ENCODE measurements at places on chromosomes 2 and 18. TPM values are rescaled to one million over a fixed set of nuclear protein-coding genes. Genes with fewer than 3 reads are reported as not detected.

The LRRC30 gene
- total RNA-seq: not detected

- DNase-seq: no peak
Measured at GRCh38 chr2:240662681-240663080, 20.0 kb downstream of the AQP12B start.

The SNX17 gene
- total RNA-seq: 159 TPM

GRCh38 chr2:203763938-203764664, 57.7 kb downstream of the CD28 start:
- DNase-seq: no peak

The DAW1 gene
- not detected for total RNA-seq

DNA sequence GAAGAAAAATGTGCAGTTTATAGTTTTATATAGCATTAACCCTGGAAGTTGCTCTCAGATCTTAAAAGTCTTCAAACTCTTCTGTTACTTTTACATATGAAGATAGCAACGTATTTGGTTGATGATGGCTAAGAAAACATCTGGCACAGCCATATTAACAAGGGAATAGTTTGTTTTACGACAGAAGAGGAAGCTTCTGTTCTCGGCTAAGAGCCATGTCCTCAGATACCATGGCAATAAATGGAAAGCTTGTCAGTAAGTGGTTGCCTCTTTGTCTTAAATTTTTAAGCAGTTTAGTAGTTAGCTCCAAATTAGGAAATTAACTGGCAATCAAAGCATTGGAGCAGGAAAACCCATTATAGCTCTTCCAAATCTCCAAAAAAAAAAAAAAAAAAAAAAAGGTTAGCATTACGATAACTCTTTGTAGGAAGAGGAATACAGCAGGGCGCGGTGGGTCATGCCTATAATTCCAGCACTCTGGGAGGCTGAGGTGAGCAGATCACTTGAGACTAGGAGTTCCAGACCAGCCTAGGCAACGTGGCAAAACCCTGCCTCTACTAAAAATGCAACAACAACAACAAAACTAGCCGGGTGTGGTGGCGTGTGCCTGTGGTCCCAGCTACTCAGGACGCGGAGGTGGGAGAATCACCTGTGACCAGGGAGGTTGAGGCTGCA, 4.5 kb upstream of the STON1 start:
- DNase-seq: no peak

DNA sequence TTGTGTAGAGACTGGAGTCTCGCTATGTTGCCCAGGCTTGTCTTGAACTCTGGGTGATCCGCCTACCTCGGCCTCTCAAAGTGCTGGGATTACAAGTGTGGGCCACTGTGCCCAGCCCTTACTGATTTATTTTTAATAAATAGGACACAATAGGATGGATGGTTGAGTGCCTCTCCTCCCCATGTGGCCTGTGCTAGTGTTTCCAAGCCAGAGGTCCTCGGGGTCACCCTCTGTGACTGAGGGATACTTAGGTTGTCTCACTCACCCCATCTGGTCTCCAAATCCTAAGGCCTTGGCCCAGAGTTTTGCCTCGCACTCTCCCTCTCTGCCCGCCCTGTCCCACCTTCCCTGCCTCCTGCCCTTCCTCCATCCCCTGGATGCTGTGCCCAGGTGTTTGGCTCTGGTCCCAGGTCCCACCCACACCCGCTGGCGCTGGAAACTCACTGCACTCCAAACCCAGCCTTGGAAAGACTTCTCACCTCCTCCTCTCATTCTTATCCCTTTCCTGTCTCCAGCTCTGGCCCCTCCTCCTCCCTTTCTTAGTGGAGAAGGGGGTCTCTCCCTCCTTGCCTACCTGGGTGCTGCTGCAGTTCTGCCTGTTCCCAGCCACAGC, 4.7 kb upstream of the ECEL1 start:
- no peak for DNase-seq

The TMEFF2 gene
- total RNA-seq: 6.5 TPM

DNA sequence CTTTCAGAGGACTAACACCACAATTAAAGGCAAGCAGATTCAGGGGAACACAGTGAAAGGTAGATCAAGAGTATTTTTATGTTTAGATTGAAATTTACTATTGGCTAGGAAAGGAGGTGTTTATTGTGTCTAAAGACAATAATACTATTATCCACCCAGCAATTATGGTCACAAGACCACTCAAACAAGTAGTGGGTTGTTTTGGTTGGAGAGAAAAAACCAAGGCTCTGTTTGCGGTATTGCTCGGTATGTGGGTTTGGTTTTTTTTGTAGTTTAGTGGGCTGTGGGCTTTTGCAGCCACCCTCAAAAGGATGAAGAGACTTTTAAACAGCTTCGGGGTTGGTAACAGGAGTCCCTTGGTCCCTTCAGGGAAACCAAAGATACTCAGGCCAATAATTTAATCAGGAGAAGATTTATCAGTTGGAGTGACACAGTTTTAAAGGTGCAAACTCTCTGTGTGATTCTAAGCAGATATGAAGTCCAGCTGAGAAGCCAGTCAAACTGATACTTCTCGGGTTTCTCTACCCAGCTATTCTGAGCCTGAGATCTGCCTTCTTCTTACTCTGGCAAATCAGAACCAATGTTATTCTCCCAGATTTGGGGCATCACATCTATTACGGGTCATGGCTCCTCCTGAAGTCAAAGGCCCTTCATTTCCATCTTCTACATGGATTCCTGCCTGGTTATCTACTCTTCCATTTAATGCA, 55.3 kb downstream of the DCC start:
- DNase-seq: no peak

- DNase-seq: no peak
Measured at GRCh38 chr2:152475982-152476381, 141.0 kb downstream of the FMNL2 start.

The EVX2 gene
- not detected for total RNA-seq

- no peak for DNase-seq
Measured at GRCh38 chr2:84451579-84451978, 7.5 kb downstream of the SUCLG1 start.

The TXNDC2 gene
- total RNA-seq: 0.10 TPM

- DNase-seq: no peak
Measured at GRCh38 chr2:25692143-25692542, 18.8 kb upstream of the DTNB start.

- DNase-seq: peak; percentile 53
Measured at GRCh38 chr2:196927376-196928225, 1.1 kb upstream of the PGAP1 start.

DNA sequence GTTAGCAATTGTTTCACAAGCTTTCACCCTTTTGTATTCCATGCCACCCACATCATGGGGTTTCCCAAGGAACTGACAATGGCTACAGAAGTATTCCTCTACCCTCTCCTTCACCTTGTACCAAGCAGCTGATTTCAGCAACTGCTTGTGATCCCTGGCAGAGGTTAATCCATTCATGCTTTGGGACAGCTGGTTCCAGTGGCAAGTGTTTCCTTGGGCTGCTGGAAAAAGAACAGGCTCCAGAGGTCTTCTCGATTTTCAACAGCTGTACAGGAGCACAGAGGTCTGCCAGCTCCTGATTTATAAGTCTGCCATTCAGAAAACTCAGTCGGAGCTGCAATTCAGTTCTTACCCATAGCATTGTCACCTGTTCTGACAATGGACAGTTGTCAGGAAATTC, 239.2 kb upstream of the CWC22 start:
- DNase-seq: peak; percentile 91

The SGPP2 gene
- not detected for total RNA-seq

DNA sequence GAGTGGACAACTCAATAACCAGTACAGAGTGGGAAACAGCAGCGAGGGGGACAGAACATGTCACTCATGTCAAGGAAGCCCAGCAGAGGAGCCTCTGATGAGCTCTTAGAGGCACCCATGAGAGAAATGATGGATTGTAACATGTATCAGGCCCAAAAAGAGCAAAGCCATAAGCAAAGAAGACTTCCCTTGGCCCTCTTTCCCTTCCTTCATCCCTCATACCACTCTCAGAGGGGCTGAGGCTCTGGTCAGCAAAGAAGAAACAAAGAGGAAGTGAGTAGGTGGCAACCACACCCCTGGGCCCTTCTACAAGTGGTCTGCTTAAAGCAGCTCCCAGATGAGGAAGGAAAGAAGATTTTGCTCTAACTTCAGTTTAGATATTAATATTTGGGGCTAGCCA, 112.8 kb downstream of the CDC42EP3 start:
- DNase-seq: no peak

- DNase-seq: no peak
Measured at GRCh38 chr2:172168917-172169346, 66.2 kb upstream of the DLX2 start.

DNA sequence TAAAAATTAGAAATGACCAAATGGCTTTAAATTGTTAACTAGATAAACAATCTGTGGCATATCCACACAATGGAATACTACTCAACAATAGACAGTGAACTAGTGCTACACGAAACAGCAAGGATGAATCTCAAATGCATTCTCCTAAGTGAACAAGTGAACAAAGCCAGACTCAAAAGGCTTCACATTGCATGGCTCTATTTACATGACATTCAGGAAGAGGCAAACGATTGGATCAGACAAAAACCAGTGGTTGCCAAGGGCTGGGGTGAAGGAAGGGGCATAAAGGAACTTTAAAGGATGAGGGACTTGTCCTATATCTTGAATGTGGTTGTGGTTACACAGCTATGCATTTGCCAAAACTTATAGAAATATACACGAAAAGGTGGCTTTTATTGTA, 184.3 kb downstream of the RPIA start:
- no peak for DNase-seq

- no peak for DNase-seq
Measured at GRCh38 chr2:200599206-200599605, 13.4 kb downstream of the AOX1 start.

DNA sequence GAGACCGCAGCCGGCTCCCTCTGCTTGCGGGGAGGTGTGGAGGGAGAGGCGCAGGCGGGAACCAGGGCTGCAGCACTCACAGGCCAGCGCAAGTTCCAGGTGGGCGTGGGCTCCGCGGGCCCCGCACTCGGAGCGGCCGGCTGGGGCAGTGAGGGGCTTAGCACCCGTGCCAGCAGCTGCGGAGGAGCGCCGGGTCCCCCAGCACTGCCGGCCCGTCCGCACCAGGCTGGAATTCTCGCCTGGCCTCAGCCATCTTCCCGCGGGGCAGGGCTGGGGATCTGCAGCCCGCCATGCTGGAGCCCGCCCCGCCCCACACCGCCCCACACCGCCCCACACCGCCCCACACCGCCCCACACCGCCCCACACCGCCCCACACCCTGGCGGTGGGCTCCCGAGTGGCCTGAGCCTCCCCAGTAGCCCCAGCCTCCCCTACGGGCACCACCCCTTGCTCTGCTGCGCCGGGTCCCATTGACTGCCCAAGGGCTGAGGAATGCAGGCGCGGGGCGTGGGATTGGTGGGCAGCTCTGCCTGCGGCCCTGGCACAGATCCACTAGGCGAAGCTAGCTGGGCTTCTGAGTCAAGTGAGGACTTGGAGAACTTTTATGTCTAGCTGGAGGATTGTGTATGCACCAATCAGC, 123.9 kb upstream of the MGAT5 start:
- no peak for DNase-seq

GRCh38 chr2:196131949-196132925, 39.1 kb downstream of the STK17B start:
- DNase-seq: peak; percentile 53

DNA sequence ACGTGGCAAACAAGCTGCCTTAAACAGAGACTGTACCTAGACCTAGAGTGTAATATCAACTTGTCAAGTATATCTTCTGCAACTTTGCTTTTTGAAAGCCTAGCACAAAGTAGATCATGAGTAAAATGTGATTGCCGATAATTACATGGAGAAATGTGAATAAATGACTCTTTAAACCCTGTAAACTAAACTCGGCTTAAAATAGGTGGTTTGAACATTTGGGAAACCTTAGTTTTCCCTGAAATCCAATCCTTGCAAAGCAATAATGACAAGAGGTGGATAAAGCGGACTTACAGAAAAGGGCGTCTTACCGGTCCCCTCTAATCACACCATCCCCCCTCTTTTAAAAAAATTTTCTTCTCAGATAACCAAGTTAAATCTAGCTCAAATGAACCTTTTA, 549 bp upstream of the PSMD14 start:
- no peak for DNase-seq

GRCh38 chr2:142670362-142670761, 207.1 kb upstream of the KYNU start:
- no peak for DNase-seq

DNA sequence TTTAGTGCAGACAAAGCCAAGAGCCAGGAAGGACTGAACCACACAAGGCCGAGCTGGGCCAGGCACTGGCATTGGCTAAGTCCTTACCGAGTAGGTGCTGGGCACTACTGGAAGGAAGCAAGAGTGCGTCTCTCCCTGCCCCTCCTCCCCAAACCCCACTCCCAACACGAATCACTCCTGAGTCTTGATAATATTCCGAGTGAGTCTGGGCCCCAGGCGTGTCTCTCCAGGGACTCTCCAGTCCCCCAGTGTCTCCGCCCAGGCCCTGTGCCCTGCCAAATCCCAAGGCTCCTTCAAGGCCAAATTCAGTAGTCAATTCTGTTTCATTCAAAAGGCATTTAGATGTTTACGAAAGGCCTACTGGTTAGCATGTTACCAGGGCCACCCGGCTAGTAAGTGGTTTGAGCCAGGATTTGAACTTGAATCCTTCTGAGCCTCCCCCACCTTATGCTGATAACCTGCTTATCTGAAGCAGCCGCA, 82.8 kb downstream of the GLI2 start:
- DNase-seq: no peak

DNA sequence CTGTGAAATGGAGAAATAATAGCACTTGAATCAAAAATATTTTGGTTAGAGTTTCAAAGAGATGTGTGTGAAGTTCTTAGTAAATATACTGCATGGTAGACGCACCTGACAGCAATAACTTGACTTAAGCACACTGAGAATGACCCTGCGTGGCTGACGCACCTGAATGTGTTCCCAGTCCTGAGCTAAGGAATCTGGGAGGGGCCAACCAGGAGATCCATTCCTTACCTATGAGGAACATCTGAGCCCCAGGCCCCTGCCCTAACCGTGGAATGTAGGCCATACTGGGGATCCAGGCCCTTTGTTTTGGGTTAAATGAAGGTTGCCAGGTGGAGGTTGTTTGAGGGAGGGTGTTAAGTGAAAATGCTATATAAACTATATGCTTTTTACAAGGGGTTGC, 284.4 kb downstream of the RBM43 start:
- no peak for DNase-seq

GRCh38 chr18:28189400-28190239, 12.7 kb upstream of the CDH2 start:
- peak; percentile 31 for DNase-seq

- no peak for DNase-seq
Measured at GRCh38 chr2:11571170-11571569, 37.3 kb downstream of the GREB1 start.

DNA sequence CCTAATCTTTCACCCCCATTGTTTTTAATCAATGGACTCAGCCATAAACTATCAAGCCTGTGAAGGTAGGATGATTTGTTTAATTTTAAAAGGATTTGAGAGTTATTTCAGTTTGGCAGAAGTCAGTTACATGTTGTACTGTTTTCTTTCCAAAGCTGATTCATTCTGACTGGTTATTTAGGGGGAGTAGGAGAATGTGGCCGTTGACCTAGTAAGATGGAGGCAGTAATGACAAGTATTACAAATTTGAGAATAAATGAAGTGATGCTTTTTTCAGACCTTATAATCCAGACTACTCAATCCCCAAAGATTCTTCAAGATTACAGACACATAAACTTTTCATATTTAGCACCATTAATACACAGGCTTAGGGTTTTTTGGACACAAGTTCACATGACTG, 4.3 kb downstream of the EPHA4 start:
- no peak for DNase-seq

The ARHGEF33 gene
- total RNA-seq: 0.26 TPM

The FTCDNL1 gene
- 2.8 TPM for total RNA-seq
